HS-27A (cell line): ENCODE measurements at places on chromosomes 2 and 18.
A peak's percentile ranks its signal among the peaks of the same experiment; 100 is the strongest.

GRCh38 chr18:56691530-56691929, 40.4 kb downstream of the WDR7 start:
- DNase-seq = no peak

DNA sequence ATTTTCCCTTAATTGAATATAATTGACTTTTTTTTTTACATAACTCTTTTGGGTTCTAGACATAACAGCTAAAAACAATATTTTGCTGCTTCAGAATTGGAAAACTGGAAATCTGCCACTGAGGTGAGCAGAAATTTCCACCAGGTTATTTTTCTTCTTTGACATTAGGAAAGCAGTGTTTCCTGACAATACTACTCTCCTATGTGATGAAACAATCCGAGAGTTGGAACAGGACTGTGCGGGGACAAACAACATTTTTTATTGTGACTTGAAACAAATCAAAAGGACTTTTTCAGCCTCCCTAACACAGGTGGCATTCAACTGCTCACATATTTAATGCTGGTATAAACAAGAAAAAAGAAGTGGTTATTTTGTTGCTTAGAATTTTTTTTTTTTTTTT, 237.2 kb downstream of the RNF152 start:
- no peak for DNase-seq

DNA sequence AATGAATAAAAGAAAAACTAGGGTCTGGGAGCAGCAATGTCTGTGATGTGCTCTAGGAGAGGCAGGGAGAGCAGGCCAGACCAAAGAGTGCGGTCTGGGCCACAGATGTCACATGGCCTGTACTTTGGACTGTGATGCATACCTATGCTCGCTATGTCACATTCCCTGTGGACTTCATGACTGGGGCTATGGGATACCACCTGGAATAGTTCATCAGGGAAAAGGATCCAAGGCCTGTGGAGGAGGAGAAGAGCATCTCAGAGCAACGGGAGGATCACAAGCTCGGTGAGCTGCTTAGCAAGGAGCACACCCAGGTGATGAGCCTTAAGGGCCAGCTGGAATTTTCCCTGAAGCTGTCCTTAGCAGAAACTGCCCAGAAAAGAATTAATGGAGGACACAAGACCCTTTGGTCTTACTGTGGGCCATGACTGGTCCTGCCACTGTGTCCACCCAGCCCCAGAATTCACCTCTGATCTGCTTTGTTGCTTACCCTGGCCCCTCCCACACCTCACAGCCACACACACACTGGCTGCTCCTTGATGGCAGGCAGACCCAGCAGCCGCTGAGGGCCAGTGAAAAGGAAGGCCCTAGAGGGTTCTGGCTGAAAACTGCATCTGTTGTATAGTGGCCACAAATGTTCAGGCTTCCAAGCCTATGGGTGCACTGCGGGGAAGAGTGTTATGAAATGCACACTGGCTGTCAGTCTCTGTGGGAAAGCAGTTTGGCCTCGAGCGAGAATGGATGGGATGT, 25.3 kb upstream of the GCC2 start:
- no peak for DNase-seq

- DNase-seq = peak; percentile 55
Observed at GRCh38 chr2:24083567-24084385, 858 bp downstream of the TP53I3 start.

GRCh38 chr18:80088036-80088435, 21.0 kb upstream of the ADNP2 start:
- no peak for DNase-seq

- no peak for DNase-seq
Observed at GRCh38 chr2:139684286-139684860, 904.2 kb upstream of the NXPH2 start.

DNA sequence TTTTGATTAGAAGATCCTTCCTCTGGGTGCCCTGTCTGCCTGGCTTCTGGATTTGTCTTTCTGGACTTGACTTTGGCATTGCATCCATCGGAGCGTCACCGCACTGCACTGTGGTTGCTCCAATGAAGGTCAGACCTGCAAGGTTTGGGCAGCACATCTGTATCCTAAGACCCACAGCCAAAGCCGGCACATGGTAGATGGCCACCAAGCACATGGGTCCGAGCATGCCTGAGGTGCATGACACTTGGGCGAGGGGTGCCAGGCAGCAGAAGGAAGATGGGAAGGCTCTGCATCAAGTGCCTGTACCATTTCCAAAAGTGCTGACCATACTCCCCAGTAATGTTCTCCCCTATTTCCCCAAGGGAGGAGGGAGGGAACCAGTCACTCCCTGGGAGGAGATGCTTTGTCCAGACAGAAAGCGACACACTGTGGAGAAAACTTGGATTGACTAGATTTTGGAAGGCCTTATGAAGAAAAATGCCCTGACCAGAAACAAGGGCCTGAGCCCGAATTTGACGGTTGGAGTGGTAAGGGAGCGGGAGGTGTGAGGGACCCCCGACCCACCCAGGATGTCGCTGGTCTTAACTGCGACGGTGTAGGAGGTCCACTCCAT, 149.9 kb downstream of the LOXHD1 start:
- DNase-seq = no peak

GRCh38 chr2:60350791-60351190, 202.7 kb downstream of the BCL11A start:
- no peak for DNase-seq
